ENCODE measurements at places on chromosomes 4 and X.

DNA sequence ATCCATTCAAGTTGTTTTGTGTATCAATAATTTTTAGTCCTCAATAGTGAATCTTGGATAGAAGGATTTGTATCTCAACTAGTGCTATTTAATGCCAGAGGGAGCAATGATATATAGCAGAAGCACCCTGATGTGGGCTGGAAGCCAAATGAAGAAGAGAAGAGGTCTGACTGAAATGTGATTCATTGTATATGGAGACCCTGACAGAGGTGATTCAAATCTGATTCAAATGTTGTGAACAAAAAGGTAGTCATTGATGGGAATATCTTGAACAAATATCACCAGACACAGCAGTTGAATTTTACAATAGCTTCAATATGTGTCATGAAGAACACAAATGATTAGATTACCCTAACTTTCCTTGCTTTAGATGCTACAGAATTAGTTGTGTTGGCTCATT lies 27.5 kb upstream of the SULT1B1 start:
- DNase-seq = no peak

- DNase-seq = no peak
Measured at GRCh38 chr4:21184788-21185187, 484.5 kb downstream of the PACRGL start.

DNA sequence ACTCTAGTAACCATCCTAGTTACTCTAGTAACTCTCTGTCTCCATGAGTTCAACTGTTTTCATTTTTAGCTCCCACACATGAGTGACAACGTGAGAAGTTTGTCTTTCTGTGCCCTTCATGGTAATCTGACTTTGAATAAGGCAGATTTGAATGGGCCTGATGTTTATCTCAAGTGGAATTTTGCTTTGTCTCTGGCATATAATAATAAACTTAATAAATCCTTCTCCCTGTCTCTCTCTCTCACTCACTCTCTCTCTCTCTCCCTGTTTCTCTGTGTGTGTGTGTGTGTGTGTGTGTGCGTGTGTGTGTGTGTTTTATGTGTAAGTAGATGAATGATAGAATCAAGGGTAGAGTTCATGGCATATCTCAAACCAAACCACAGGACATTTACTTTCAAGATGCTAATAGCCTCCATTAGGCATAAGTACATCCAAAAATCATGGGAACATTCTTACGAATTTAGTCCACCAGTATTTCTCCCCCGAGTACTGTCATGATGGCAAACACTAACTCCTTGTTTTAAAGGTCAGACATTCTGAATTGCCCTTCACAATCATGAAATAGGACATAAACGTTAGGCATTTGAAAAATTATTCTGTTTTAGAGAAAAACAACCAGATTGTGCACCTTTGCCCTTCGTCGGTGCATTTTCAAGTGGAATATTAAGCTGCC lies 193.1 kb downstream of the SPATA18 start:
- no peak for DNase-seq

DNA sequence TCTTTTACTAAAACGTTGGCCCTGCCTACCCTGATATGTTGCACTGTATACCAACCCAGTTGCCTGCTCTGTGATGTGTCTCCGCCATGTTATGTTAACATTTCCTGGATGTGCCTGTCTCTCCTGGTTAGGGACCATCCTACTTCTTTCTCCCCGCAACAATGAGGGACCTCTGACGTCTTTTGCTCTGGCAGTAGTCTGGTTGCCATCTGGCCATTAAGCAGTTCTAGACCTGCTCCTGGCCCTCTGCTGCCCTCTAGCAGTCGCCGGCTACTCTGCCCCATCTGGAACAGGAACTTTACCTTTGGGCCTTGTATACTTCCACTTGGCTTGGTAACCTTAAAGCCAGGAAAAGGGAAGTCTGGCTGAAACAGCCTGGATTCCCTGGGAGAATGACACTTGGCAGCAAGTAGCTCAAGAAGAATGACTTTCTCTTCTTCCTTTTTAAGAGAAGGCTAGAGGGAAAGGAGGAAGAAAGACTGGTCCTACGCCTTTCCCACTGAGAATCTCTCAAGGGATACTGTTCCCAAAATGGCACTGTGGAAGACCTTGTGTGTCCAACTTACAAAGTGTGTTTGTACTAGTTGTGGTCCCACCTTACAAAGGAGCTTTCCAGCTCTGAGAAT lies 63.5 kb downstream of the GPC3 start:
- DNase-seq = peak; percentile 8

- DNase-seq = no peak
Measured at GRCh38 chrX:49701933-49702332, 6.1 kb upstream of the PAGE1 start.

GRCh38 chrX:7074148-7074907 lies 73.2 kb upstream of the STS start:
- DNase-seq = peak; percentile 24

DNA sequence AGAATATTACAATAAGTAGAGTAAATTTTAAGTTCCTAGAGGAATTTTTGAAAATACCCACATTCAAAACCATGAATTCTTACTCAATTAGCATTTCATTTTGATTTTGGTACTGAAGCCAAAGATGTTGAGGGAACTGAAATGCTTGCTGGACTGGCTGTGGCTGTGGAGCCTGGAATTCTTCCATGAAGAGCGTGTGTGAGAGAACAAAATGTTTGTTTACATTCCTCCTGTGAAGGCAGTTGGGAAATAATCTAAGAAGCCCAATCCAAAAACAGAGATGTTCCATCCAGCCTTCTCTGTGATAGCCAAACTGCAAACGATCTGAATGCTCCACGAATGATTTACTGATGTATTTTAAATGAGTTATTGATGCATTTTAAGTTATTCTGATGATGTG lies 3.8 kb upstream of the ADH1B start:
- no peak for DNase-seq

- no peak for DNase-seq
Measured at GRCh38 chrX:46743046-46743445, 15.9 kb downstream of the SLC9A7 start.

DNA sequence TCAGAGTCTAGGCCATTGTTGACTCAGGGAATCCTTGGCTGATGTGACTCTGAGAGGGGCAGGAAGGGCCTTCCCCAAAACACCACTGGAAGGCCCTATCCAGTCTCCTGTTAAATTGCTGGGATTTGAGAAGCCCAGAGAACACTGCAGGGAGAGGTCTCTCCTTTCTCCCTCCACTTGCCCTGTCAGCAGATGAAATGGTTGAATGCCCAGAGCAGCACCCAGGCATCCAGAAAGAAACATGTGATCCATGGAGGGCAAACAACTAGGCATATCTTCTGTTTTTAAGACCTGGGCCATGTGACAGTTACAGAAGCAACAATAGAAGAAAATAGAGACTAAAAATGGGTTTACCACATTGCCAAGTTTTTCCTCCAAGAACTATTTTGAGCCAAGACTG lies 291.1 kb downstream of the QDPR start:
- DNase-seq = no peak

DNA sequence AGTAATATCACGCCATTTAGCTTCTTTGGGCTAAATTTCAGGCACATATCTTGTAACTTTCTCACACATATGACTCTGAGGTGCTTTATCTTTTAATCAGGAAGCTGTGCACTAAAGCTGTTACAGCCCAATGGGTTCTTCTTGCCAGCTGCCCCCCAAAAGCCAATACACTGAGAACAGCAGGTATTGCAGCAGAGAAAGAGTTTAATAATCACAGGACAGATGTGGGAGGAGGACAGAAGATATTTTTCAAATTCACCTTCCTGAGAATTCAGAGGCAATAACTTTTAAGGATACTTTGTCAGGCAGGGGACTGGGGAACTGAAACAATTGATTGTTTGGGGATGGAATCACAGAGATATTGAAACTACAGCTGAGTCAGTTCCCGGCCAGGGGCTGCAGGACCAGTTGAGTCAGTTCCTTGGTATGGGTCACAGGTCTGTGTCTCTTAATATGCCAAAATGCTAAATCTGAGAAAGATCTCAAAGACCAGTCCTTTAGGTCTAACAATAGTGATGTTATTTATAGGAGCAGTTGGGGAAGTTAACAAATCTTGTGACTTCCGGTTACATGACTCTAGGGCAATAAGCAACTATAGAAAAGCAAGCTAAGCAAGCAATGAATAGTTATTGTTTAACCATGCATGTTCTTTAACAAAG lies 28.1 kb downstream of the DDIT4L start:
- no peak for DNase-seq

GRCh38 chrX:10120828-10121227 lies 35.9 kb upstream of the CLCN4 start:
- DNase-seq = no peak

GRCh38 chr4:183445097-183445428 lies 627 bp downstream of the CDKN2AIP start:
- DNase-seq = no peak

DNA sequence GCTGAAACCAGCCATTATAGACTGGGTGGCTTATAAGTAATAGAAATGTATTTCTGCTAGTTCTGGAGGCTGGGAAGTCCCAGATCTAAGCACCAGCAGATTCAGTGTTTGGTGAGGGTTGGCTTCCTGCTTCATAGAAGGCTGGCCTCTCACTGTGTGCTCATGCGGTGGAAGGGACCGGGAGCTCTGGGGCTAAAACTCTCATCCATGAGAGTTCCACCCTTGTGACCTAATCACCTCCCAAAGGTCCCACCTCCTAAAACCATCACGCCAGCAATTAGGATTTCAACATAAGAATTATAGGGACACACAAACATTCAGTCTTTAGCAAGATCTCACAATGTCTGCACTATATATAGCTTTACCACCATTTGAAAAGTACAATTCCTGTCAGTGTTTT lies 215.2 kb downstream of the CBR4 start:
- no peak for DNase-seq

DNA sequence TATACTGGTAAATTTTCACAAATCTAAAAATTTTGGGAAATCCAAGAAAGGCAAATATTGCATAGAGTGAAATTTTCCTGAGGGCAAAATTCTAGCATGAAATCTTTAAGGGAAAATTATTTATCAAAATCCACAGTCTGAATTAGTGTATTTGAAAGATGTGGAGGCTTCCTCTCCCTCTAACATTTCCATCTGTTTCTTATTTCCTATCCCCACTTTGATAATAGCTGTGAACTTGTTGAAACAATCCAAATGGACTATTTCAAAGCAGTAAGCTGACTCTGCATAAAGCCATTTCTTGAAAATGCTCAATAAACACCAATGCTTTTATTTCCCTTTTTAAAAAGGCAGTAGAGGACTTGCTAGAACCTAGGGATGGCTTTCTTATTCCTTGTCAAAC lies 107.3 kb upstream of the PABPC4L start:
- no peak for DNase-seq

DNA sequence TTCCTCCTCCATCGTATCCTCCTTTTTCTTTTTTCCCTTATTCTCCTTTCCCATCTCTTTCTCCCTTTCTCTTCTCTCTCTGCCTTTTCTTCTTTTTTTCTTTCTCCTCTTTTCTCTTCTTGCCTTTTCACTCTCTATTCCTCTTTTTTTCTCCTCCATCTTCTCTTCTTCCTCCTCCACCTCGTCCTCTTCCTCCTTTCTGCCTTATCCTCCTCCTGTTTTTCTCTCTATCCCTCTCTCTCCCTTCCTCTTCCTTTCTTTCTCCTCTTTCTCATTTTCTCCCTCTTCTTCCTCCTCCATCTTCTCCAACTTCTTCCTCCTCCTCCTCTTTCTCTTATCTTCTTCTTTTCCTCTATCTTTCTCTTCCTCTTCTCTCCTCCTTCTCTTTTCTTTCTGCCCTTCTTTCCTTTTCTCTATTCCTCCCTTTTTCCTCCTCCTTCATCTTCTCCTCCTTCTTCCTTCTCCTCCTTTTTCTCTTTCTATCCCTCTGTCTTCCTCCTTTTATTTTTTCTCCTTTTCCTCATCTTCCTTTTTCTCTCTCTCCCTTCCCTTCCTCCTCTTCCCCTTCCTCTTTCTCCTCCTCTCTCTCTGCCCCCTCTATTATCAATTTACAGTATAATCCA lies 269.1 kb downstream of the DHRSX start:
- DNase-seq = no peak

- no peak for DNase-seq
Measured at GRCh38 chrX:129310000-129310399, 213.3 kb downstream of the SMARCA1 start.

- no peak for DNase-seq
Measured at GRCh38 chr4:8112036-8112576, 46.5 kb downstream of the ABLIM2 start.

- DNase-seq = no peak
Measured at GRCh38 chrX:19557822-19558221, 42.5 kb upstream of the MAP3K15 start.

GRCh38 chr4:64784125-64784524 lies 374.9 kb upstream of the TECRL start:
- DNase-seq = no peak

DNA sequence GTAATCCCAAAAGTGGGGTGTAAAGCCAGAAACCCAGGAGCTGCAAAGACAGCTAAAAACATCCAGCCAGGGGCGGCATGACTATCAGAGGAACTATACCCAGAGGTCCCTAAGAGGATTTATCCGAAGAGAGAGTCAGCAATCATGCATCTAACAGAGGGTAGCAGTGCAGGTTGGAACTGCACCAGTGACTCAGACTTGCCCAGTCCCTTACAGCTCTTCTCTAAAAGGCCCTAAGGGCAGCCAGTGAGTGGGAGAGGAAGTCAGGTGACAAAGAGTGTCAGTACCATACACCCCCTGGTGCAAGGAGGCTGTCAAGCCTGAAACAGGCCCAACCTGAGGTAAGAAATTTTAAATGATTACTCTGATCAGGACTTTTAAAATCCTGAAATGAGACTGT lies 88.1 kb downstream of the CAMK2D start:
- DNase-seq = no peak

DNA sequence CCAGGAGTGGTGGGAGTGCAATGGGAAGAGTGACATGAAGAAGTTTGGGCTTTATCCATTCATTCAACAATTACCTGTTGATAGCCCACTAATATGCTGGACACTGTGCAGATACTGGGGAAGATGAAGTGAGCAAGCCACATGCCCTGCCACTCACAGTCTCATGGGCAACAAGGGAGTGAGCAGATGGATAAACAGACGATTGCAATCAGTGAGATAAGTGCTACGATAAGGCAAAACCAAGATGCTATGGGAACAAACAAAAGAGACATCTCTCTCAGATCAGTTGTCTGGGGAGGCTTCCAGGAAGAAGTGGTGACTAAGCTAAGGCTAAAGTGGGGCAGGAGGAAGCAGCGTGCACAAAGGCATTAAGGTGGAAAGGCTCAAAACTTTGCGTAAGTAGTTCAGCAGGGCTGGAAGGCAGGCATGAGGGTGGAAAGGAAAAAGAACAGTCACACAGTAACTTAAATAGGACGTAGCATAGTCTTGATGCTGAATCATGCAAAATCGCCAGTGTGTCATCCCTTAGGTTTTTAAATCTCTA lies 31.7 kb downstream of the GAB3 start:
- DNase-seq = peak; percentile 58

DNA sequence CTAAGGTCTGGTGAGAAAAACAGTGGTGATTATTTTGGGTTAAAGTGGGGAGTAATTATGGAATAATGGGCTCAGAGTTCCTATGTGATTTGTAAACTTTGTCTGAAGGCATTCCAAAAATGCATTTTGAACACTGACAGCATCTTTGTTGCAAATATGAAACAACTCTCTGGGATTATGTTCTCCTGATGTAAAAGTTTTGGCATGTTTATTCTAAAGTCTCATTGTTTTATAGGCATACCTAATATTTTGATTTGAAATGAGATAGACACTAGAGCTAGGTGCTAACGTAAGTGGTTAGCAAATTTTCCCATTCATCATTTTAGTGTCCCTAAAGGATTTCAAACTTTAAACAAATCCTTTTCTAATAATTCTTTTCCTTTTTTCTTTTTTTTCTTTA lies 140.9 kb upstream of the ANXA3 start:
- DNase-seq = no peak

GRCh38 chrX:41922431-41923151 lies 763 bp downstream of the CASK start:
- peak; percentile 31 for DNase-seq

GRCh38 chr4:136355970-136356369 lies 1176.3 kb downstream of the PCDH18 start:
- DNase-seq = no peak

- DNase-seq = no peak
Measured at GRCh38 chrX:106168107-106168506, at the start of gene PWWP3B. Gene PWWP3B (plus strand): TSS chrX:106168305. CDS start chrX:106205433, 37,128 bp downstream.

All from CD4-positive, alpha-beta memory T cell (primary cell).